Cardiac septum (tissue), 1 donor: ENCODE measurements at places on chromosomes 16 and 17. TPM values are rescaled to one million over a fixed set of nuclear protein-coding genes. Genes with fewer than 3 reads are reported as not detected.

- no peak for DNase-seq
Observed at GRCh38 chr16:70803319-70803718, 2.4 kb upstream of the VAC14 start.

AOC3 gene
- total RNA-seq: 12.9 TPM

- no peak for DNase-seq
Observed at GRCh38 chr16:78684030-78684611, 584.7 kb downstream of the WWOX start.

- DNase-seq: no peak
Observed at GRCh38 chr17:63675607-63676546, 24.0 kb downstream of the LIMD2 start.

GRCh38 chr16:47047524-47048203 is 74.2 kb upstream of the DNAJA2 start:
- no peak for DNase-seq

DNA sequence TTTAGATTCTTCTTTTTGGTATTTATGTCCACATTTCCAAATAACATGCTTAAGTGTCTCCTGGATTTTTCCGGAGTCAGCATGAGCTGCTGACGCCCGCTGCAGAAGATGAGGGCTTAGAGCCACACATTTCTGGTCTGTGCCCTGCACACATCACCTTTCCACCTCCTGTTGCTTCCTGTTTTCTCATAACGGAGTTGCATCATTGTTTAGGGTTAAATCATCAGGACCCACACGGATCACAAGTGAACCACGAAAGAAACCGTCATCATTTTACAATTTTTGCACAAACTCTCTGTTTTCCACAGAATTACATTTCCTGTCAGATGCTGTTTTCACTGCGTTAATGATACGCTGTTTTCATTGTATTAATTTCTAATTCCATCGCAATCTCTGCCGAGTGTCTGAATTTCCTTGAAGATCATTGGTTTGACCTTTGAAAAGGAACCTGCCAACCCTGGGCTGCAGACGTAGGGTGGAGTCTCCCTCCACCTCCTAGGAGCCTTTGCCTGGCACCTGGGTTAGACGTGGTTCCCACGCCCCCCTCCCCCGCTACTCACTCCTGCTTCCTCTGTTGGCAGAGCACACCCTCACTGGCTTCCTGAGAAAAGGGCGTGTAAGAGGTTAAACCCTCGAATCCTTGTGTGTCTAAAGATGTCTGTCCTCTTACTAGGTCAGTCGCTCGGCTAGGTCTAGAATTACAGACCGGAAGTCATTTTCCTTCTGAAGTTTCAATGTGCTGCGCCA is 68.2 kb downstream of the RNF213 start:
- DNase-seq: no peak
